ENCODE measurements at places on chromosomes 16 and 17.

GRCh38 chr16:15464401-15465186, 30.2 kb downstream of the BMERB1 start:
- no peak for DNase-seq

DNA sequence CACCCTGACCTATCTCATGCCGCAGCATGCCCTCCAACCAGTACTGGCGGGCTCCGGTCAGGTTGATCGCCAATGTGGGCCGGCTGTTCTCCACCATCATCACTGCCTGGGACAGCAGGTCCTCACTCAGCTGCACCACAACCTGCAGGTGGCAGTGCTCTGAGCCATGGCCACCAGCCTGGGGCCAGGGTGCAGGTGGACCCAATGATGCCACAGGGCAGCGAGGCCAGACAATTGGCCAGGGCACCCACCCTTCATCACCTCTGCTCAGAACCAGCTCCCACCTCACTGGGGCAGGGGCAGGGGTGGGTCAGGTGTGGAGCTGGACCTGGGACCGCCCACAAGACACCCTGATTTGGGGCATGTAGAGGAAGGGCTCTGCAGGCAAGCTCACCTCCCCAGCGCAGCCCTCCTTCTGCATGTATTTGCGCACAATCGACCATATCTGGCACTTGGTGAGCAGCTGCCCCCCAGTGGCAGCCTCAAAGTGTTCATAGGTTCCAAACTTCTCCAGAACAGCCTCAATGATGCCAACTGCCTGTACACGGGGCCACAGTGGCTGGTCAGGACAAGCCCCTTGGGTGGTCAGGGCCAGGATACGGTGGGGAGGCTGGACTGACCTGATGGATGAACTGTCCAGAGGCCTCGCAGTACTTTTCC, 4.2 kb downstream of the MATCAP1 start:
- no peak for DNase-seq

DNA sequence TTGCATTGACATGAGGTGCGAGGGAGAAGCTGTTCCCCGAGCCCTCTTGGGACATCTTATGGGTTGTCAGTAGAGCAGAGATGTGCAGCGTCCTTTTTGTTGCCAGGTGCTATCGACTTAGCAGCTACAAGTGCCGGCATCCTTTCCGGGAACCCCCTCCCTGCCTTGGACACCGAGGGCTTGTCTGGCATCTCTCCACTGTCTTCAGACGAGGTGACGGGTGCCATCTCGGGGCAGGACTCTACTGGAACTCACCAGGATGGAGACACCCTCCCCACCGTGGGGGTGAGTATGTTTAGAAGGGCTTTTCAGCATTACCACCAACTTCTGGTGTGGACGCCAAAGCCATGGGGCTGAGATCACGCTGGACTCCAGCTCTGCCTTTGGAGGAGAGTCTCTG, 11.8 kb upstream of the JPT2 start:
- DNase-seq, result no peak

DNA sequence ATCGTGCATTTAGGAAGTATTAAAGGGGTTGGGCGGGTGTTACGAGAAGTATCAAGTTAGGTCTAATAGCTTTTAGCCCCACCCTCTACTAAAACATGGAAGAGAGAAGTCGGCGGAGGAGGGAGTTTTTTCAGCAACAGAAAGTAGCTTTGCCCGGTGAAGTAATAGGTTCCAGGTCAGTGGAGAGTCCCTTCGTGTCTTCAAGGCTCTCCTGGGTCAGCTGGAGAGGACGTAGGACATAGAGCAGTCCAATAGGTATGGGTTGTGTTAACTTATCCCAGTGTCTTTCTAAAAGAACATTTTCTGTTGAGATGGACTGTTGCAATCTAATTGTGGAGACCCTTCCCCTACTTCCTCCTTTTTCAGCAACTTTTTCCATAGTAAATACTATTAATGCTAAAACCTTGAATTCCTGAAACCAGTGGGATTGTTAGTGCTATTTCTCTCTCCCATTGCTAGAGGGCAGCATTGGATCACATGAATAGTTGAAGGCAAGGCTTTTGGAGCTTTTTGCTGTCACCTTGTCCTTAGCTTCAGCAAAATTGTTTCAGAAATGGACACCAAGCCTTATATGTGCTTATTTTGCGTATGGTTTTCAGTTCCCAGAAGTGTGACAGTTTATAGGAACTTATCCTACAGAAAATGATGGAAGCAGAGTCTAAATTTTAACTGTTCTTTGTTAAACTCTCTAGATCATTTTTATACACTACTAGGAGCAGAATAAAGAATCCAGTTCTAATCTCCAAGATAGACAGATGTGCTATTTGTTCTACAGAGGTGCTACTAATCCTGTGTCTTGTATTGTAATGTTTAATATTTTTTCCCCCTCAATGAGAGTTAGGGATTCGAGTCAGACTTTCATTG, 38.4 kb downstream of the UTP18 start:
- no peak for DNase-seq

DNA sequence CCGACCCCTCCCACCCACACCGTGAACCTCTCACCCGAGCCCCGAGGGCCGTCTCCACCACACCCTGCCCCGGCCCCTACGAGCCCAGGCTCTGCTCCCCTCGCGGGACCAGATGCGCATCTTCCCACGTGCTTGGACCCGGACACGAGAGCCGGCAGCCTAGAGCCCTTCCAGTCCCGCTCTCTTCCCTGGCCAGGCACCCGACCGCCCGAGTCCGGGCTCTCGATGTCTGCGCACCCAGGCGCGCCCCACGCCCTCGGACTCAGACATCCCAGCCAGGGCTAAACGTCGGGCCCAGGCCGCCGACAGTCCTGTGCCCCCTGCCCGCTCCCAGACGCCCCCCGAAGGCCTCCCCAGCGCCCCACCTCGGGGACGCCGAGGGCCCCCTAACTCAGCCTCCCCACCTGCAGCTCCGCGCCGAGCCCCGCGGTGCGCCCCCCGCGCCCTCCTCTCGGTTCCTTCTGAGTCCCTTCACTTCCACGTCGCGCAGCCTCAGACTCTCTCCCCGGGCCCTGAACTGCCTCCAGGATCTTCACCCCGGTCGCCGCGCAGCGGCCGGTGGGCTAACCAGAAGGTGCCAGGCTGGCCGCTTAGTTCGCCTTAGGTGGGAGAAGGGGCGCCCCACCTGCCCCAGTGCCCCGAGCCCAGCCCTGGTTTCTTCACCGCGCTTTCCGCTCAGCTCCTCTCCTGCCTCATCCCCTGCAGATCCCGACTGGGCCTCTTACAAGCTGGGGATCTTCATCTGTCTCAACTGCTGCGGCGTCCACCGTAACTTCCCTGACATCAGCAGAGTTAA, 688 bp downstream of the ADAP2 start:
- no peak for DNase-seq

GRCh38 chr17:67421869-67422273, 44.8 kb downstream of the PITPNC1 start:
- DNase-seq, result peak; percentile 40

DNA sequence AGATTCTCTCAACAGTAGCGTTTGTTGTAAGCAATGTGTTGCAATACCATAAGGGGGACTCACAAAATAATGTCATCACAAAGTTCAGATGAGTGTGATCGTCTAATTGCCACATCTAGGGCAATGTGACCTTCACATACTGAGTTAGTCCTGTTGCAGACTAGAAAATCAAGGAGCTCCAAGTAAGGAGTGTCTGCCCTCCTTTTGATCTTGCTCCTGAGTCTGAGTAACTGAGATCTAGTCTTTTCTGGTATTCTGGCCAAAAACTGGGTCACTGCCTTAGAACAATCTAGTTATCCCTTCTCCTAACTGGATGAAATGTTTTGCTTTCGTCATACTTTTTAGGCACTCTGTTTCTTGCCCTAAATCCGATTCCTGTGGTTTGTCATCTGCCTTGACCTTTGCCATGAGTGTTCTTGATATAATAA, 712.1 kb downstream of the CDH11 start:
- DNase-seq, result no peak

- DNase-seq, result no peak
These were observed 125.3 kb upstream of the FOXF1 start for GRCh38 chr16:86384980-86385379.

DNA sequence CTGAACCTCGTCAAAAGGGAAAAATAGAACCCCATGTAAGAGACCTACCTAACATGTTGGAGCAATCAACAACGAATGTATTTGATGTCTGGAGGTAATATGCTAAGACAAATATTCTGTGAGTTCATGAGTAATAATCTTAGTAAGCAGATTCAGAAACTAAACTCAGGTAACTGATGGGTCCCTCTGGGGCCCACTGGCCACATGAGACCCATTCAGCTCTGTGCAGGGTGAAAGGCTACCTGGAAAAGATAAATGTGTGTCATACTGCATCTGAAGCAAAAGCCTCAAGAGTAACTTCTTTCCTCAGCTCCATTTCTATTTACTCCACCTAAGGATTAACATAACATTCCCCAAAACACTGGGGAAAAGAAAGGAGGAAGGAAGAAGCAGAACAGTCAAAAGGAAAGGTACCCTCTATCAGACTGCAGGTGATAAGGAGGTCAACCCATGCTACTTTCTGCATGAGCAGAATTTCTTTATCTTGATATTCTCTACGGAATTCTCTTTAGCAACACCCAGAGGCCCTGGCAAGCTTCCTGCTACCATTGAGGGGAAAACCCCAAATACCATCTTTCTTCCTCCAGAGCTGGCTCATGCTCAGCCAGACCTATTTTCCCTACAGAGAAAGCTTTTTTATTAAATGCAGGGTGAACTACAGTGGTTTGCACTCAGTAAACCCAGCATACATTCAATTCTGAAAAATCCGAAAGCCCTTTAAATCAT, 37.7 kb upstream of the ABCA6 start:
- no peak for DNase-seq

- DNase-seq, result no peak
These were observed 21.5 kb downstream of the TAT start for GRCh38 chr16:71555230-71555891.

All from activated CD8-positive, alpha-beta memory T cell treated with anti-CD3 and anti-CD28 coated beads, Interleukin-2, amount 50 U/mL, for 4 hours (primary cell).